ENCODE measurements at places on chromosomes 2 and 18. TPM values are rescaled to one million over a fixed set of nuclear protein-coding genes. Genes with fewer than 3 reads are reported as not detected.

The NTSR2 gene
- not detected for total RNA-seq

- no peak for DNase-seq
Observed at GRCh38 chr18:49786019-49786720, 27.2 kb downstream of the ACAA2 start.

The CAMKMT gene
- 24.4 TPM for total RNA-seq

The CDK5R2 gene
- 0.06 TPM for total RNA-seq

- DNase-seq = no peak
Observed at GRCh38 chr2:187549951-187550555, 4.2 kb downstream of the TFPI start.

The SH3RF3 gene
- 3.0 TPM for total RNA-seq

DNA sequence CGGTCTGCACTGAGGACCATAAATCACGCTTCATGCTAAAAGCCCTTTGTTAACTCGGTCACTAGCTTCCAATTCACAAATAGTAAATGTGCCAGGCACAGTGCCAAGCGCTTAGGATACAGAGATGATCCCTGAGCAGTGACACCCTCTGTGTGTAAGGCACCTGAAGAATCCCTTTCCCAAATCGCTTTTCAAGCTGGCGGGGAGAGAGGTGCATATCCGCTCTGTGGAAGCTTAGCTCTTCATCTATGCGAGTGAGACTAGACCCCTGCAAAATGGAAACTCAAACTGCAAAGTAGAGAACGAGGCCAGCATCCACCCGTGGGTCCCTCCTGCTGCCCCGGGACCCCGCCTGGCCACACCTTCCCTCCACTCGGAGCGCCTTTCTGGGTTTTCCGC lies 2.4 kb downstream of the PIEZO2 start:
- no peak for DNase-seq

DNA sequence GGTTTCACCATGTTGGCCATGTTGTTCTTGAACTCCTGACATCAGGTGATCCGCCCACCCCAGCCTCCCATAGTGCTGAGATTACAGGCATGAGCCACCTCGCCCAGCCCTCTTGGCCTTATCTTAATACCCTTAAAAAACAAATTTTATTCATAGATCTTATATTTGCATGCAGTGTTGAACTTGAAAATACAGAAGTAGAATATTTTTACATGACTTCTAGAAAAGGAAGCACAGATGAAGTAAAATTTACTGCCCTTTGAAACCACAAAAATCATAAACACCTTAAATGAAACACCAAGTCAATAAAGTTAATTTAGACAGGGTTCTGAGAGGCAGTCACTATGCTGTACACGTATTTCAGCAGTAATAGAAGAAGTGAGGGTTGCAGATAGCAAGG lies 145.7 kb downstream of the CERS6 start:
- no peak for DNase-seq

DNA sequence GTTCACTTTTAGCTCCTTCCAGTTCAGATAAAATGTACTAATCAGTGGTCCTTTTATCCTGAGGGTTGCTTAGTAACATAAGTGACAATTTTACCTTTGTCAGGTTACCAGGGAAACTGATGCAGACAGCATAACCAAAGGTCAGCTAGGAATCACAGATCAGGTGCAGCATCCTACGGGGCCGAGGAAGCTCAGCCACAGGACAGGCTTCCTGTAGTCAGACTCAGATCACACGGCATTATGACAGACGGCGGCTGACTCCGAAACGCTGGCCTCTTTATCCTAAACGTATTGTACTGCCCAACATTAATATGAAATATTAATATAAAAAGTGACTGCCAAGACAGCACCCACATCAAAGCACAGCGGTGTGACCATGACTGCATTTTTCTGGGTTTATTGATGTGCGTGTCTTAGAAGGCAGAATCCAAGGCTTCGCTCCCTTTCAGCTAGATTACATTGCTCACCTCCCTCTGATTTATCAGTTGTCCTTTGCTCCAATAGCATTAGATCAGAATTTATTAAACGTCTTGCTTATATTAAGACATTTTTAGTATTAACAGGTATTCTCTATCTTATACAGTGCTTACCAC lies 444.5 kb downstream of the CMPK2 start:
- no peak for DNase-seq

The MTCL1 gene
- 20.8 TPM for total RNA-seq

The GALNT14 gene
- 32.3 TPM for total RNA-seq

The VWA3B gene
- 0.77 TPM for total RNA-seq

DNA sequence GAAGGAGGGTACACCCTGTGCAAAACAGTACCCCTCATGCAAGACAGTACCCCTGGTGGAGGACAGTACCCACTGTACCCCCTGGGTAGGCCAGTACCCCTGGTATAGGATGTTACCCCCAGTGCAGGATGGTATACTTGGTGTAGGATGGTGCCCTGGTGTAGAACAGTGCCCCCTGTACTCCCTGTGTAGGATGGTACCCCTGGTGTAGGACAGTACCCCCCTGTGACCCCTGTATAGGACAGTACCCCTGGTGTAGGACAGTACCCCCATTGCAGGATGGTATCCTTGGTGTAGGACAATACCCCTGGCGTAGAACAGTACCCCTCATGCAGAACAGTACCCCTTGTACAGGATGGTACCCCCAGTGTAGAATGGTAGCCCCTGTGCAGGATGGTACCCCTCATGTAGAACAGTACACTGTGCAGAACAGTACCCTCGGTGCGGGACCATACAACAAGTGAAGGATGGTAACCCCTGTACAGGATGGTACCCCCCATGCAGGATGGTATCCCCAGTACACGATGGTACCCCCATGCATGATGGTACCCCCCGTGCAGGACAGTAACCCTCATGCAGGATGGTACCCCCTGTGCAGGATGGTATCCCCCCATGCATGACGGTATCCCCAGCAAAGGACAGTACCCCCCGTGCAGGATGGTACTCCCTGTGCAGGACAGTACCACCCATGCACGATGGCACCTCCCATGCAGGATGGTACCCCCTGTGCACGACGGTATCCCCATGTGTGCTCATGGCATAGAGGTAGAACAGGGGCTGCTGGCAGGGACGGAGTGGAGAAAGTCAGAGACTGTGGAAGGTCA lies 248.0 kb downstream of the DCDC2C start:
- DNase-seq = no peak

The UPP2 gene
- not detected for total RNA-seq

DNA sequence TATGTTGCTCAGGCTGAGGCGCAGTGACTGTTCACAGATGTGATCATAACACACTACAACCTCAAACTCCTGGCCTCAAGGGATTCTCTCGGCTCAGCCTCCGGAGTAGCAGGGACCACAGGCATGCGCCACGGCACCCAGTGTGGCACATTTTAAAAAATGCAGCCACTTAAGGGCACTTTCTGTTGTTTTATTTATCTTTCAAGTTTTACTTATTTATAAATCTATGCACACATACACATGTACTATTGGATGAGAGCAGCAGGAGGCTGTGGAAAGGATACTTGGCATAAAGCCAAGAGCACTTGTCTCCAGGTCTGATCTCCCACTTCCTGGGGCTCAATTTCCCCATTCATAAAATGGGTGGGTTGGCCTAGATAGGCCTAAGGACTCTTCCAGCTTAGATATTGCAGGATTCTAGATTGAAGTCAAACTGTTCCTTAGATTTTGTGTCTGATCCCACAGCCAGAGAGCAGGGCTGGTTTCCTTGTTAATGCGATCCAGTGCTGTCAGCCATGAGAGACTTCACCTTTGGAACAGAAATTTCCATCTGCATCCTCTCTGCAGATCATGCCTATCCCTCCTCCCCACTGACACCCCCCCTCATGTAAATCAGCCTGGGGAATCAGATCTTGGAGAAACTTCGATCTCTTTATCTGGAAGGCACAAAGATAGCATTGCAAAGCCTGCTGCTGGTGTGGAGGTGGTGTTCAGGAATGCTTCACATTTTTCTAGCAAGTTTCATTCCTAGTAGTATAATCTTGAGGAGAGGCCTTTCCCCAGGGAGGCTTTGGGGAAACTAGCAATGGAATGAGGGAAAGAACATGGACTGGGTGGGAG lies 24.7 kb downstream of the PCBP1 start:
- no peak for DNase-seq

DNA sequence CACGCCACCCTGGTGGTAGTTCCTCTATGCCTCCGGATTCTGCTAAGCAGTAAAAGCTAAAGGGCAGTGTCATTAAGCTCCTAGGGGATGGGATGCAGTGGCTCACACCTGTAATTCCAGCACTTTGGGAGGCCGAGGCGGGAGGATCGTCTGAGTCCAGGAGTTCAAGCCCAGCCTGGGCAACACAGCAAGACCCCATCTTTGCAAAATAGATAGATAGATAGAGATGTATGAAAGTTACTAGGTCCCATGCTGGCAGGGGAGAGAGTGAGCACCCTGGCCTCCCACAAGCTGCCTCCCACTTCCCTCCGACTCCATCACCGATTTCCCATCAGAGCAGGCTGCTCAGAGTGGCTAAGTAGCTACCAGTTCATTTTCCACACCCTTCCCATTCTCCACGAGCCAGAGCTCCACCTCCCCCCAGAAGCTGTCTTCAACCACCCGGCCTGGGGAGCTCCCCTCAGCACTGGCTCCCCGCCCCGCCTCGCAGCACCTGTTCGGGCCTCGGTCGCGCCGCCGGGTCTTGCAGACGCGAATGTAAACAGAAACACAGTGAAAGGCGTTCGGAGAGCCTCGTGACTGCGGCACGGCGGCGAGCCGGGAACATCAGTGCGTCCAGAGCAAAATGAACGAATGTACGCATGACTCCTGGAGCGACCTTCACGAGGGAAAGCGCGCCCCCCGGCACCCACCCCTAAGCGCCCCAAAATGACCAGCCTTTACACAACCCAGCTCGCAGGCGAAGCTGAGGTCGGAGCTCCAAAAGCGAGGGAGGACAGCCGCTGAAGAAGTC lies 598 bp upstream of the CEP68 start:
- DNase-seq = no peak

The PNKD gene
- 36.4 TPM for total RNA-seq

GRCh38 chr2:116810645-116811044 lies 1003.8 kb upstream of the DDX18 start:
- no peak for DNase-seq

GRCh38 chr2:203359450-203359849 lies 31.3 kb downstream of the ABI2 start:
- DNase-seq = no peak

The ST8SIA5 gene
- 0.03 TPM for total RNA-seq

- DNase-seq = no peak
Observed at GRCh38 chr2:1775511-1776035, 31.3 kb upstream of the PXDN start.

- DNase-seq = no peak
Observed at GRCh38 chr2:61816480-61817355, 37.1 kb downstream of the FAM161A start.

The MEP1B gene
- not detected for total RNA-seq

The CCL20 gene
- 3.8 TPM for total RNA-seq

GRCh38 chr18:62201870-62202269 lies 14.8 kb downstream of the RELCH start:
- no peak for DNase-seq

GRCh38 chr18:23682045-23682444 lies 7.2 kb upstream of the LAMA3 start:
- no peak for DNase-seq

DNA sequence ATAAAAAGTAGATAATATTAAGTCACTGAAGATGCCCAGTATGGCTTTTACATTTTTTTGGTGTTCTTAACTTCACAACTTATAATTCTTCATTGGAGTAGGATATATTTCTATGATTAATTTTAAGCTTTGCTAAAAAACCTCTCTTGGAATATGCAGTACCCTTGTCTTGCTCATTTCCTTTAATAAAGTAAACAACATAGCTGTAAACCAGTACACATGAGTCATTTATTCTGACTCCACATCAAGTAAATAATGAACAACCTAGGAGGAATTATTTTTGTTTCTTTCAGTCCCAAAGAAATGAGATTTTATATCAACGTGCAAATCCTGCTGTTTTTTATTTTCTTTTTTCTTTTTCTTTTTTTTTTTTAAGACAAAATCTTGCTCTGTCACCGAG lies 869.1 kb downstream of the CNTNAP5 start:
- DNase-seq = no peak

DNA sequence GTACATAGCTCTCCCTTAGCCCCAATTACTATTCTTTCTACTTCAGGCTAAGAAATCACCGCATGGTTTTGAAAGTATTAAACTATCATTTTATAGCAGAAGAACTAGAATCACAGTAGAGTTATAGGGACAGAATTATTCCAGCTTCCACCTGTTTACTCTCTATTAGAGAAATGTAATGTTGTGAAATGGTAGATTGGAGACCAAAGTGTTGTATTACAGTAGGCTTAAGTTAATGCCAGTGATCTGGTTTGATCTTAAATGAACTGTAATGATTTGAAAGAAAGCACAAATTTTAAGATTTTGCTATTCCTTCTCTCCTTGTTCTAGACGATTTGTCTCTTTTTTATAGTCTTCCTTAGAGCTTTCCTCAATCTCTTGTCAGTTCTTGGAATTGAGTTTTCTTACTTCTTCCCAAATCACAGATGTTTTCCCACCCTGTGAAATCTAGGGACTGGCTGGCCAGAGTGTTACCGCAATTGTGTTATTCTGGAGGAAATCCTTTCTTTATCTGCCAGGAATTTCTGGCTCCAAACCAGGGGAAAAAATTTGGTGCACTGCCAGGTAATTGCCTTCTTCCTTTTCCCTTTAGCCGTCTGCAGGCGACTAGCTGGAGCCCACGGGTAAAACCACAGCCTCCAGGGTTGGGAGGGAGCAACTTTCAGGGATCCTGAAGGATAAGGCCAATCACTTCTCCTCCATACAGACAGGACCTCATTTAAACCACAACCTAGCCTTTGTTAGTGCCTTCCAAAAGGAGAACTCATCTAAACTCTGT lies 51.7 kb downstream of the NOP58 start:
- DNase-seq = peak; percentile 84

DNA sequence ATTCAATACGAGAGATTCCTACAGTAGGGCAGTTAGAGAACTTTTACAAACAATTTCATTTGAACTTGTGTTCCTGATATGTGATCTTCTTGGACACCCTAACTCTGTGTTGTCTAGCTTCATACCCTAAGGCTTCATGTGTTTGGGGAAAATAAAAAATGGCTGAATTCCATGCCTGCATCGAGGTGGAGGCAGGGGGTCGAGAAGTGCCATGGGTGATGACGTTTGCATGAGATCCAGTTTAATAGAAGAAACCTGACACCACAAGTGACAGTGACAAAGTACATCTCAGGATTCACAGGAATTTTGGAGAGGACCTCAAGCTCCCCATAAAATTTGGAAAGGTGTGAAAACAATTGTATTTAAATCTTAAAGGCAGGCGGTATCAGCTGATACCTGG lies 169.2 kb upstream of the NABP1 start:
- DNase-seq = no peak

GRCh38 chr2:12498286-12498685 lies 218.4 kb upstream of the TRIB2 start:
- no peak for DNase-seq

The CABYR gene
- total RNA-seq = 1.4 TPM

The BOLA3 gene
- 148 TPM for total RNA-seq

DNA sequence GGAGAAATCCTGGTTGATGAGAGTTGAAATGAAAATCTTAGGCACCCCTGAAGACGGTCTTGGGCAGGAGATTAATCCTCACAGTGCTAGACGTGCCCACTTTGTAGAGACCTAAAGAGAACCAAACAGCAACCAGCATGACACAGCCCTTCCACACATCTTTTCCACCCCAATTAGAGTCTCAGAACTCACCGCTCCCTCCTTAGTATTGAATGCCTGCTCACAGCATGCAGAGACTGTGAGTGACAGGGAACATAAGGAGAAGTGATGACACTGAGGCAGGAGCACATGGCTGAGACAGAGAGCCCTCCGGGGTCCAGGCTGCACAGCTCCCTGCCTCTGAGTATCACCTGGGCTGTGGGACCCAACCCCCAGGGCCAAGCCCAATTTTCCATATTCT lies 367.6 kb downstream of the EIPR1 start:
- DNase-seq = no peak

The KCNIP3 gene
- 2.6 TPM for total RNA-seq

The LOXHD1 gene
- total RNA-seq = not detected
